ENCODE measurements at places on chromosomes 2 and 18. TPM values are rescaled to one million over a fixed set of nuclear protein-coding genes. Genes with fewer than 3 reads are reported as not detected.

Gene ACTR1B
- 99.0 TPM for total RNA-seq

Gene AGFG1
- total RNA-seq: 68.1 TPM

Gene GORASP2
- 30.6 TPM for total RNA-seq

Gene CROCC2
- not detected for total RNA-seq

Gene MBP
- total RNA-seq: 52.0 TPM

Gene FAM124B
- not detected for total RNA-seq

Gene CMPK2
- 12.6 TPM for total RNA-seq

Gene RRM2
- total RNA-seq: 21.7 TPM

Gene TRIM43
- total RNA-seq: not detected

Gene CDH7
- total RNA-seq: not detected

Gene IL36RN
- not detected for total RNA-seq

Gene TYMS
- total RNA-seq: 10.1 TPM

Gene SPRED2
- 21.0 TPM for total RNA-seq

Gene CCDC93
- total RNA-seq: 47.0 TPM

Gene CNTNAP5
- total RNA-seq: not detected

Gene SERPINB2
- total RNA-seq: not detected

Gene CABLES1
- 6.6 TPM for total RNA-seq

Gene GDF7
- 0.35 TPM for total RNA-seq

Gene C2orf80
- not detected for total RNA-seq

Gene SGO2
- total RNA-seq: 2.5 TPM

Gene UGT1A10
- 72.9 TPM for total RNA-seq

Gene LBX2
- total RNA-seq: 6.8 TPM

Gene NT5C1B
- total RNA-seq: not detected

Gene SLC9A4
- total RNA-seq: not detected

Gene LDLRAD4
- 128 TPM for total RNA-seq

Gene CPO
- total RNA-seq: 208 TPM

Gene RESP18
- not detected for total RNA-seq
